T-helper 1 cell treated with Interleukin-12 subunit alpha and Interleukin-12 subunit beta and Interleukin-4 antibody, amounts not matched to agents 30 ng/mL and 1 ng/mL, for 36 hours (primary cell): ENCODE measurements at places on chromosomes 3 and 15. TPM values are rescaled to one million over a fixed set of nuclear protein-coding genes. Genes with fewer than 3 reads are reported as not detected.

Gene TMOD2
- 10.0 and 10.6 TPM in 2 replicates for total RNA-seq

Gene KLHL6
- 35.1 and 36.0 TPM in 2 replicates for total RNA-seq

Gene C3orf70
- 0.05 and 0.10 TPM in 2 replicates for total RNA-seq

Gene TCAIM
- 16.2 TPM in 2 replicates for total RNA-seq

Gene SHF
- 2.2 and 2.8 TPM in 2 replicates for total RNA-seq

Gene DPPA4
- not detected in 2 replicates for total RNA-seq

Gene ANKUB1
- not detected in 2 replicates for total RNA-seq

Gene APBA2
- 4.4 and 5.8 TPM in 2 replicates for total RNA-seq
